ENCODE measurements at places on chromosomes 4 and X.
A peak's percentile ranks its signal among the peaks of the same experiment; 100 is the strongest.

DNA sequence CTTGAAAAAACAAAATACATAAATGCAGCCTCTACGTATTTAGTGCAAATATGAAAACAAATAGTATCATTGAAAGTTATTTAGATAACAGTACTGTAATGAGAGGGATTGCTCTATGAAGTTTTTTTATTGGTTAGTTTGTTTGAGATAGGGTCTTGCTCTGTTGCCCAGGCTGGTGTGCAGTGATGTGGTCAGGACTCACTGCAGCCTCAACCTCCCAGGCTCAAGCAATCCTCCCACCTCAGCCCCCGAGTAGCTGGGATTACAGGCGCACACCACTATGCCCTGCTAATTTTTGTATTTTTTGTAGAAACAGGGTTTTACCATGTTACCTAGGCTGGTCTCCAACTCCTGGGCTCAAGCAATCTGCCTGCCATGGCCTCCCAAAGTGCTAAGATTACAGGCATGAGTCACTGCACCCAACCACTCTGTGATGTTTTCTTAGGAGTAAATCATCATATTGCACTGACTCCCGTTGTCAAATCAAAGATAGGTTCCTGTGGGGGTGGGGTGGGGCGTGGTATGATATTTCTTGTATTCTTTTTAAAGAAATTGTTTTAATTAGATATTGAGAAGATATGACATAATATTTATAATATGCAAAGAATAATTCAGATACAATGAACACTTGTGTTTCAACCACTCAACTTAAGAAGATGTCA, 75.8 kb downstream of the ATG4A start:
- no peak for DNase-seq

DNA sequence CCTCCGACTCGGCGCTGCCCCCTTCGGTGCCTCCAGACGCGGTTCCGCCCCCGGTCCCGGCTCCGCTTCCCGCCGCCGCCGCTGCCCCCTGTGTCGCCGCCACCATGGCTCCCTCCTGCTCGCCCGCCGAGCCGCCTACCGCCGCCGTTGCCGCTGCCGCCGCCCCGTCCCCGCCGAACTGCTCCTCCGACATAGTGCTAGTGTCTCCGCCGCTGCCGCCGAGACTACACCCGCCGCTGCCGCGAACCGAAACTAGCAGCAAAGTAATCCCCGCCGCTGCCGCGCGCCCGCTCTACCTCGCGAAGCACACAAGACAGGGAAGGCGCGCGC, 340 bp downstream of the HNRNPD start:
- peak; percentile 30 for DNase-seq

- DNase-seq: no peak
These were observed at the start of gene TRIM61 for GRCh38 chr4:164977243-164978164. TRIM61 (minus strand) TSS chr4:164977657; CDS start chr4:164970002, 7,655 bp downstream.

DNA sequence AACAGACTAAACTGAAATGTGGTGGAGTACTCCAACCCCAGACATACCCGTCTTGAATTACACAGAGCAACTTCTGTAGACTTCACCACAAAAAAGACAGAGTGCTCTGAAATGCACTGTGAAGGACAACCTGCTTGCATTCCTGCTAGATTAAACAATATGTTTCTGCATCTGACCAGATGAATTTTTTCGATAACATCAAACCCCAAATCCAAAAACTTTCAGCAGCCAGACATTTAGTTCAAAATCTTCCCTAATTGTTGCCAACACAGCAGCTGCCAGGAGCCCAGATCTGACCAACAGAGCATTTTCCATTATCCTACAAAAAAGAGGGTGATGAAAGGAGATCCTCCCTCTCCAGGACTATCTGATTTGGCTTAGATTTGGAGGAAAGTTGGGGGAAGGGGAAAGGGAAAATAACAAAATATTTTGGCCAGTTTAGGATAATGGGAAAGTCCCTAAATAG, 356.5 kb downstream of the PDGFC start:
- no peak for DNase-seq

- DNase-seq: peak; percentile 52
These were observed 226.9 kb downstream of the FBXW7 start for GRCh38 chr4:152308951-152309350.

DNA sequence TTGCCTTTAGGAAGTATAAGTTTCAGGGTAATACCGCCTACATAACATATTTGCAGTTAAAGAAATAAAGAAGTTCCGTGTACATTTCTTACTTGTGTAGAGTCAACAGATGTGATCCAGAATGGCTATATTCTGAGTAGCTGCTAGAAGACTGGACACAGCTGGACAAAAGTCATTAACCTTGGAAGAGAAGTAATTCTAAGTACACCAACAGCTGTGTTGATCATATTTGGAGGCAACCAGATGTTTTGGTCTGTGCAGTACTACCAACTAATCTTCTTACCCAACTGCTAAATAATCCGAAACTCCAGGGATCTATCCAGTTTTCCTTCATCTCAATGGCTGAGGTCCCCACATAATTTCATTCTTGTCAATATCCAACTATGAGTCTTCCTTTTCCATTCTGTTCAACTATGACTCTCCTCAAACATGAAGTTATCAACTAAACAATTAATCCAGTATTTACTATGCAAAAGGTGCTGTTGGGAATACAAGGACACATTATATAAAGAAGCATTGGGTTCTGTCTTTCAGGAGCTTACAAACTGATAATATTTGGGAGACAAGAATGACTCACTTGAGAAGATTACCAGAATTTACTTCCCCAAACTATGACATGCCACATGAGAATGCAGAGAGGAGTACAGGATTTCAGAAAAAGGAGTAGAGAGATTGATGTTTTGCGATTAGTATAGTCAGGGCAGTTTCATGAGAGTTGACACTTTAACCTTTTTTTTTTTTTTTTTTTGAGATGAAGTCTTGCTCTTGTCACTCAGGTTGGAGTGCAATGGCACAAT, 78.2 kb downstream of the COL4A6 start:
- DNase-seq: no peak

DNA sequence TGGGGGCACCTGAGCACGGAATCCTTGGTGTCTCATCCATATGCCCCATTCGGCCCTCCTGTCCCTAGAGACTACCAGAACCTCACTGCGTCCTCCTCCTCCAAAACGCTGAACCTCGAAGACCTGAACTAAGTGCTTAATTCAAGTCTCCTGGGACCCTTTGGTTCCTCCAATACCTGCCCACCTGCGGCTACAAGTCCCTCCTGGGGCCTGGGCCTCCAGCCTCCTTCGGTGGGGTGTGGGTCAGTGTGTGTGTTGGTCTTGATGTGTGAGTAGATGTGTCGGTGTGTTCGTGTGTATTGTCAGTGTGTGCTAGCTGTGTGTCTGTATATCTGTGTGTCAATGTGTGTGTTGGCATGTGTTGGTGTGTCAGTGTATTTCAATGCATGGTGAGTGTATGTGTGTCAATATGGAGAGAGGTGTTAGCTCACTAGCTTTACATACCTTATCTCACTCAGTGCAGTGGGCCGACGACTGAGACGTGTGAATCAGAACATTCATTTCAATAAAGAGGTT, 2.6 kb upstream of the SEPTIN6 start:
- DNase-seq: no peak

DNA sequence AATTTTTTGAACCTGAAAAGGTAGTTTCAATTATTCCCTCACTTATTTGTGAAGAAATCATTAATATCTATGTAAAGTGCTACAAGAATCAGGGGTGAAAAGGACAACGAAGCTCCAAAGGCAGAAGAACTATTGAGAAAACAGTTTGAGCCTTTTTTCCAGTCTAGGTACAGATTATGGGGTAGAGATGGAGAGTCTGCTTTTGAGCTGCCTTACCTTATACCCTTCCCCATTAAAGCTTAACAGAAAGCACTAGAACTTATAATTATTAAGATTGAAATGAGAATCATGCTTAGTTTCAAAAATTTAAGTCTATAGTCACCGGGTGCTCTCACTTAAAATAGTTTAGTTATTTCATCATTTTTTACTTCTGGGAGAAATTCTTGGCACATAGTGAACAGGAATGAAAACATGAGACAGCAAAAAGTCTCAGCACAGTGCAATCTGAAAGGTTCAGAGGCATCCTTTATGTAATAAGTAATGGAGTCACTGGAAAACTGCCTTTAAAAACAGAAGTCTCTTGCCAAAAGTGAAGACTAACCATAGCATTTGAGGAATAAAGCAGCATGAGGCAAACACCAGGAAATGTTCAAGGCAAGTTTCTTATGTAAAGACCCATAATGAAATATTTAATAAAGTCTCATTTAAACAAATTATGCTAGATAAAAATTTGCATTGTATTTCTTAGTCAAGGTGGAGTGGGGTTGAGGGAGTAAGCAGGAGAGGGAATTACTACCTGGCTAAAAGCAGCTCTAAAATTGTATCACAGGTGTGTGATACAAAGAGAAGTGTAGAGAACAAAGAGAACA, 5.1 kb upstream of the DCLK2 start:
- no peak for DNase-seq

DNA sequence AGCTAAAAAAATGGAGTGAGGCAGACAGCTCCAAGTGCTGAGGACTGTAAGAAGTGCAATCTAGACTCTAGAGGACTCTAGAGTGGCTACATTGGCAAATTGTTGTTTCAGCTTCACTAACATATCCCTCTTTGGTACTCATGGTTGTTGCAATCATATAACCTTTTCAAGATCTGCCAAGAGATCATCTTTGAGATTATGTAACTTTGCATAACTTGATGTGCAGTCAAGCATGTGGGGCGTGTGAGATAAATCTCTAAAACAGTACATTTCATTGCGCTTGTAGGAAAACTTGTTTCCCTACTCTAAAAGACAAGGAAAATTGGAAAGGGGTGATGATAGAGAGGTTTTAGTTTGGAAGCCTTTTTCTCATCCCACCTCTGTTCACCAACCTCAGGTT, 11.2 kb upstream of the BRS3 start:
- no peak for DNase-seq

DNA sequence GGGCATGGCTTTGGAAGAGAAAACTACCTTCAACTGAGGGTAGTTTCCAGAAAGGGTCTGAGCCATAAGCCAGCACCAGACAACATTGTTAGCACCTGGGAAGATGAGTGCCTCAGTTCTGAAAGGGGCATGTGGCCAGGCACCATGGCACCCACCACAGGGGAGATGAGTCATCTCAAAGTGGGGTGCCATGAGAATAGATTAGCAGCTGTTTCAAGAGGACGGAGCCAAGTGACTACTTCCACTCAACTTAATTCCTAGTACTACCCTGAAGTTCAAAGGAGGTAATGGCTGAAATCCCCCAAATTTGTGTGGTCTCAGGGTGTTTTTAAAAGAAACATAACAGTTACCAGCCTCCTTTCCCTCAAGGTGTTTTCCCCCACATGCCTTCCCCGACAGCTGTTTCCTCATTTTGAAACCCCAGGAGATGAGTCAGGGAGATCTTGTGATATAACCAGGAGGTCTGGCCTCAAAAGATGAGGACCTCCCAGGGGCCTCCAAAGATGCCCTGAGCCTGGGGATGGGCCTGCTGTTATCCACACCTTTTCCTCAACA, 27.8 kb upstream of the FTHL17 start:
- no peak for DNase-seq

GRCh38 chr4:44462259-44462658, 13.7 kb upstream of the KCTD8 start:
- no peak for DNase-seq

DNA sequence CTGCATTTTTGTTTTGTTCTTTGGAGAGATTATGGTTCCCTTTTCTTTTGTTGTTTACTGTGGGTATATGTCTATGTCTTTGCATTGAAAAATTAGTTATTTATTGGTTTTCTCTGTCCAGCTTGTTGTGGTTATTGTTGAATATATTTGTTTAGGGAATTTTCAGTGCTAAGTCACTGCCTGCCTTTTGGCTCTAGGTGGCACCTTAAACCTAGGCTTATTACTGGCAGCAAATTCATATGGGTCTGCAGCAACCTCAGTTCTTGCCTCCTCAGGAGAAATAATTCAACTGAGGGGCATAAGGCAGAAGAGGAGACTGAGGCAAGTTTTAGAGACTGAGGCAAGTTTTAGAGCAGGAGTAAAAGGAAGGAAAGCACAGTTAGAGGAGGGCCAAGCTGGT, 1157.3 kb upstream of the AGA start:
- no peak for DNase-seq

- DNase-seq: no peak
These were observed 172.8 kb upstream of the NAP1L5 start for GRCh38 chr4:88870428-88870827.

DNA sequence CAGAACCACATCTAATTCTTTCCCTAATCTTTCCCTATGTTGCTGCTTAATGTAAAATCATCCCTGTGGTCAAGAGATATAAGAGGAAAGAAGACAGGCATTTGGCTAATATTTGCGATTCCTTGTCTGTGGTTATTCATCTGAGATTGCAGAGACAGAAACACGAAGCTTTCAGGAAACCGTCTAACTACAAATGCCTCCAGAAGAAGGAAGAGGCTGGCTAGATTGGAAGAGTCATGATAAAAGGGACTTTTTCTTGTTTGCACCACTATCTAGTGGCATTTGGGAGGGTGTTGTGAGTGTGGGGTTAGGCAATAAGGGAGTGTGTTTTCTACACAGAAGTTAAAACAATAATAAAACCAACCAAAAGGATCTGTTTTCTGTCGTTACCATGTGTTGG, 43.9 kb downstream of the TMEM154 start:
- DNase-seq: no peak

DNA sequence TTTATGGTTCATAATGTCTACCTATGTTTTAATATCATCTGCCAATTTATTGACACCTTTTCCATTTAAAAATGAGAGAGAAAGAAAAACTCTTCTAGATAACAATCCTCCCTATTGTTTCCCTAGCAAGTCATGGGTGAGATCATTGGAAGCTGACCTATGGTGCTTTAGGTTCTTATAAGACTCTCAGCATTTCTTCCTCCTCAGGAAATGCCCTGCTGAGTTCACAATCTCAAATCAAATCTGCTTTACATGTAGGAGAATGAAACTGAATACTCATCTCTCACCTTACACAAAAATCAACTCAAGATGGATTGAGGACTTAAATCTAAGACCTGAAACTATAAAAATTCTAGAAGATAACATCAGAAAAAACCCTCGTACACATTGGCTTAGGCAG, 267.4 kb downstream of the RAPGEF2 start:
- no peak for DNase-seq

GRCh38 chrX:77436271-77436670, 10.9 kb upstream of the FGF16 start:
- no peak for DNase-seq

GRCh38 chrX:86714441-86714840, 566.2 kb downstream of the DACH2 start:
- DNase-seq: no peak

DNA sequence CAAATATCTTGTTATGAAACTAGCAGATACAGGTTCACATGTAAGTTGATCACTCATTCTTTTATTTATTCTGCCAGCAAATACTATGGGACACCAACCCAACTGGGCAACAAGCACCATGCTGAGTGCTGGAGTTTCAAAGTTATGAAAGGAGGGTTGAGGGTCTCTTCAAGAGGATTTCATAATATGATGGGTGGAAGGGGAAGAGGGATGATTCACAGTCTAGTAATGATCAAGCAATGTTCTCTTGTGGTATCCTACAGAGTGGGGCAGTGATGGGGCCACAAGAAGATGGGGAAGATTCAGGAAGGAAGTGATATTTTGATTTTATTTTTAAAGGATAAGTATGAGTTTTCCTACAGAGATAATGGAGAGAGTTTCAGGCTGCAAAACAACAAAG, 46.2 kb upstream of the TXK start:
- DNase-seq: no peak
